ENCODE measurements at places on chromosomes 13 and 19. TPM values are rescaled to one million over a fixed set of nuclear protein-coding genes. Genes with fewer than 3 reads are reported as not detected.

PSG1 gene
- total RNA-seq = 0.22 TPM

LATS2 gene
- total RNA-seq = 9.4 TPM

MED29 gene
- 76.7 TPM for total RNA-seq

RYR1 gene
- total RNA-seq = 3.0 TPM

SIGLEC12 gene
- total RNA-seq = not detected
